ENCODE measurements at places on chromosomes 2 and 18. TPM values are rescaled to one million over a fixed set of nuclear protein-coding genes. Genes with fewer than 3 reads are reported as not detected.

- DNase-seq: no peak
These were observed 53.7 kb downstream of the EDAR start for GRCh38 chr2:108935271-108935741.

DNA sequence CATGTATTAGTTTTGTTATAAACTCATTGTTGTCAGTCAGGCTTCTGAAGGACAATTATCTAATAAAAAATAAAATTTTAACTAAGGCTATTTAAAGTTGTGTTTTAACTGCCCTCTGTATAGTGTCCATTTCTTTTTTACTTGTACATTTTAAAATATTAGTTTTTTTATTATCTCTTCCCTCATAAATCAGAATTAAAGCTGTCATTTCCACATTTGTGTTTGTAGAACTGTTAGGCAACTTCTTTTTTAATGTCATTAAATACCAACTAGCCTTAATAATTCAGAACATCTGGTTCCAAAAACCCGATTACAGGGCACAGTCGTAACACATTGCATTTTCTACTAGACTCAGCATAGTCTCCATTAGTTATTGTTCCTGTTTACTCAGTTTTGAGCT, 1749.0 kb upstream of the CELF4 start:
- no peak for DNase-seq

The LGALSL gene
- 3.2 TPM for total RNA-seq

The MYOM1 gene
- 0.86 TPM for total RNA-seq

DNA sequence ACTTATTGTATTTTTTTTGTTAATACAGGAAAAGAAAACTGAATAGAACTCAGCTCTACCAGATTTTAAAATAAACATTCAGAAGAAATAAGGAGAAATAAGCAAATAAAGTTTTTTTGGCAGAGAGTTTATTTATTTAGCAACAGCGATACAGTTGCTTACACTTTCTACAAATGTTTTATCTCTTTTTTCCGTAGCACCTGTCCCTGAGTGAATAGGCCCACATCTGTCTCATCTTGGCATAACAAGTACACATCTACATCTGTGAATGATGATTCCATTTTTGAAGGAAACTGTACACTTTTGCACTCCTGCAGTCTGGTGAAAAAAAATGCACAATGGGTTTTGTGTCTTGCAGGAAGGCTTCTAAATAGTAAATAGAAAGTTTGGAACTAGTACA, 783.6 kb upstream of the ZEB2 start:
- DNase-seq: no peak

- no peak for DNase-seq
These were observed 185.6 kb downstream of the LPIN1 start for GRCh38 chr2:11932048-11932512.

The HOXD3 gene
- total RNA-seq: 14.5 TPM

GRCh38 chr2:240556553-240557100, 1.2 kb downstream of the ANKMY1 start:
- peak; percentile 39 for DNase-seq

- peak; percentile 100 for DNase-seq
These were observed 62.2 kb downstream of the KIAA2012 start for GRCh38 chr2:202135091-202135874.

The ALKAL2 gene
- total RNA-seq: not detected

- peak; percentile 6 for DNase-seq
These were observed 800.1 kb downstream of the SATB2 start for GRCh38 chr2:198657512-198658121.

The KIF5C gene
- total RNA-seq: under 0.01 TPM

The ZNF514 gene
- 12.6 TPM for total RNA-seq

The KCNG3 gene
- total RNA-seq: under 0.01 TPM

DNA sequence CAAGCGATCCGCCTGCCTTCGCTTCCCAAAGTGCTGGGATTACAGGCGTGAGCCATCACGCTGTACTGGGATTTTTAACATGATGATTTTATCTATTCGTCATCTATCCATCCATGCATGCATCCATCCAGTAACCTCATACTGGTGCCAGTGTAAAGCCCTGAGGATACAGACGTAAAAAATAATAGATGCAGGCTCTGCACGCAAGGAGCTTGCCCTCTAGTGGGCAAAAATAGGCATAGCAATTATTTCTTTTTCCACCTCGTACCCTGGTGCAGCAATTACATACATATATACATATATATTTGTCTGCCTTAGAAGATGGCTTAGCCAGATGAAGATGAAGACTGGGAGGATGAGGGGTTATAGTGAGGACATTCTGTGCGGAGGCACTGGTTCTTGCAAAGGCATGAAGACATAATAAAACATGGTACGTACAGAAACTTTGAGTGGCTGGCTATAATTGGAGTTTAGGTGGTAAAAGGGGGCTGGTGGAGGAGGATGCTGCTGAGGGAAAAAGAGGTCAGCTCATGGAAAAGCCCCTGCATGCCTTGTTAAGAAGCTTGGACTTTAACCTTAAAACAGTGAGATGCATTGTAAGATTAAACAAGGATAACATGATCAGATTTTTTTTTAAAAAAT, 19.6 kb upstream of the RPIA start:
- peak; percentile 67 for DNase-seq
